Gastroesophageal sphincter (tissue), 4 donors: ENCODE measurements at places on chromosomes 1 and 21. TPM values are rescaled to one million over a fixed set of nuclear protein-coding genes. Genes with fewer than 3 reads are reported as not detected.
A peak's percentile ranks its signal among the peaks of the same experiment; 100 is the strongest.

DNA sequence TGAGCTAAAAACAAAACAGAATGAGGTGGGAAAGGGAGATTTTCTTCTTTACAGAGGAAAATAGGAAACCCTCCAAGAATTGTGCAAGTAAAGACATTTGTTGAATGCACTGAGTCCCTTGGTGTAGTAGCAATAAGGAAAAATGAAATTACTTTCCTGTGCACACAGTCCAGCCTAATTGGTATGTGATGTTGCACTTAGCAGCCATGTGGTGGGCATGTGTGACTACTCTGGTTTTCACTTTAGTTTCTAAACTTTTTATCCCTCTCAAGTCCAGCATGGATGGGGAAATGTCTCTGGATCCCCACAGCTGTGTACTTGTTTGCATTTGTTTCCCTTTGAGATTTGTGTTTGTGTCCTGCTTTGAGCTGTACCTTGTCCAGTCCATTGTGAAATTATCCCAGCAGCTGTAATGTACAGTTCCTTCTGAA lies 7.1 kb upstream of the AGO3 start:
- no peaks in the 10 kb centered on the region for H3K27me3 ChIP-seq
- no peak overlapping the region for H3K27ac ChIP-seq
- no peaks in the 10 kb centered on the region for H3K4me1 ChIP-seq

- no peaks in the 10 kb centered on the region for H3K36me3 ChIP-seq
- H3K27me3 ChIP-seq: no peaks in the 10 kb centered on the region
- no peak for ATAC-seq
- H3K4me3 ChIP-seq: no peak overlapping the region
These were observed 35.5 kb downstream of the MACF1 start for GRCh38 chr1:39239968-39240367.

DNA sequence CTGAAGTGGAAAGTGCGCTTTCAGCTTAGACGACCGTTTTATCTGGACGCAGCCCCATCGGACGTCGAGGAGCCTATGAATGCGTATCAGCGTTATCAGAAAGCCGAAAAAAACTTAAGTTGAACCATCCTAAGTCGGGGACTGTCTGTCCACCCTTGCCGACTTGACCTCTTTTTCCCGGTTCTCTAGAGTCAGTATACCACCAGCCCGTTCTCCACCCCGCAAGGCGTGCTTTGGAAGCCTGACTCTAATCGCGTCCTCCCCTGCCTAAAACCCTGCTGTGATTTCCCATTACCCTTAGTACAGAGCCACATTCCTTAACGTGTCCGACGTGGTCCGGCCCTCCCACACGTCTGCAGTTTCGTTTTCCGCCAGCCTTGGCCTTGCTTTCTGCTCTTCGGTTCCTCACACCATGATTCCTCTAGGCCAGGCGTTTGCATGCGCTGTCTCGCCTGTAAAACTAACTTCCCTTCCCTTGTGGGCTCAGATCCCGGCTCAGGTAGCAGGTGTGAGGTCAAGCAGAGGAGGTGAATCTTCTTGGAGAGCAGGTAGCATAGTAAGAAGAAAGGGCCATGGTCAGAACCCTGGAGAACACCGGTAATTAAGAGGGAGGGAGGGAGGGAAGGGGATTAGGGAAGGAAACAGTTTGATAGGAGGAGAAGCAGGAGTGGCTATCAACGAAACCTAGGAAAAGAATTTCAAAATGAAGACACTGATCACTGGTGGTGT lies 865 bp downstream of the ADPRS start:
- peaks cover 20% of the 10 kb centered on the region for H3K27me3 ChIP-seq
- H3K27ac ChIP-seq: peak overlapping the region; percentile 88
- no peak for ATAC-seq
- H3K4me1 ChIP-seq: peaks cover 15% of the 10 kb centered on the region

GRCh38 chr1:226547754-226548191 lies 791 bp upstream of the STUM start:
- peaks cover 53% of the 10 kb centered on the region for H3K4me1 ChIP-seq
- peak; percentile 81 for ATAC-seq
- no peak overlapping the region for H3K4me3 ChIP-seq
- no peaks in the 10 kb centered on the region for H3K36me3 ChIP-seq

Gene MTARC2
- 19.0 TPM for total RNA-seq

DNA sequence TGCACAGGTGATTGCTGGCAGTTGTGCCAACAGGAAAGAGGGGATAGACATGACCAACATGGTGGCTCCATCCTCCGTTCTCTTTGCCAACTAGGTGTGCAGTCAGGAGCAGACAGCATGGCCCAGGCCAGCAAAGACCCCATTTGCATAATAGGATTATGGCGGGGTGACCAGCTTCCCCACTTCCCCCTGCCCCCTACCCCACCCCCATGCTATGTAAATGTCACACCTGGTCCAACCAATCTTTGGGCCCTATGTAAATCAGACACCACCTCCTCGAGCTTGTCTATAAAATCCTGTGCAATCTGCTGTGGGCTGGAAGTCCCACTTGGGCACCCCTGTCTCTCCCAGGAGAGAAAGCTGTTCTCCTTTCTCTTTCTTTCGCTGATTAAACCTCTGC lies 146.0 kb downstream of the SLC30A10 start:
- H3K4me3 ChIP-seq: no peak overlapping the region
- H3K4me1 ChIP-seq: no peaks in the 10 kb centered on the region
- no peak for ATAC-seq
- H3K27ac ChIP-seq: no peak overlapping the region
- H3K36me3 ChIP-seq: no peaks in the 10 kb centered on the region
